Activated B cell treated with CpG ODN at 0.5 μM for 24 hours (primary cell): ENCODE measurements at places on chromosomes 13 and 19. TPM values are rescaled to one million over a fixed set of nuclear protein-coding genes. Genes with fewer than 3 reads are reported as not detected.

Gene ZNF28
- total RNA-seq, result 18.4 and 24.6 TPM in 2 replicates

Gene ZNF709
- total RNA-seq, result 4.8 and 6.4 TPM in 2 replicates

Gene FCER2
- 191 and 193 TPM in 2 replicates for total RNA-seq

Gene RFPL4AL1
- not detected in 2 replicates for total RNA-seq
